ENCODE measurements at places on chromosomes 6 and 20.
A peak's percentile ranks its signal among the peaks of the same experiment; 100 is the strongest.

- DNase-seq, result no peak
These were observed 303.7 kb downstream of the UTRN start for GRCh38 chr6:144588697-144589325.

GRCh38 chr6:79694623-79695343, 63.7 kb downstream of the SH3BGRL2 start:
- no peak for DNase-seq

GRCh38 chr6:87540539-87540938, 49.2 kb downstream of the RARS2 start:
- DNase-seq, result no peak

- no peak for DNase-seq
These were observed 201.9 kb downstream of the PLCB4 start for GRCh38 chr20:9270831-9271230.

DNA sequence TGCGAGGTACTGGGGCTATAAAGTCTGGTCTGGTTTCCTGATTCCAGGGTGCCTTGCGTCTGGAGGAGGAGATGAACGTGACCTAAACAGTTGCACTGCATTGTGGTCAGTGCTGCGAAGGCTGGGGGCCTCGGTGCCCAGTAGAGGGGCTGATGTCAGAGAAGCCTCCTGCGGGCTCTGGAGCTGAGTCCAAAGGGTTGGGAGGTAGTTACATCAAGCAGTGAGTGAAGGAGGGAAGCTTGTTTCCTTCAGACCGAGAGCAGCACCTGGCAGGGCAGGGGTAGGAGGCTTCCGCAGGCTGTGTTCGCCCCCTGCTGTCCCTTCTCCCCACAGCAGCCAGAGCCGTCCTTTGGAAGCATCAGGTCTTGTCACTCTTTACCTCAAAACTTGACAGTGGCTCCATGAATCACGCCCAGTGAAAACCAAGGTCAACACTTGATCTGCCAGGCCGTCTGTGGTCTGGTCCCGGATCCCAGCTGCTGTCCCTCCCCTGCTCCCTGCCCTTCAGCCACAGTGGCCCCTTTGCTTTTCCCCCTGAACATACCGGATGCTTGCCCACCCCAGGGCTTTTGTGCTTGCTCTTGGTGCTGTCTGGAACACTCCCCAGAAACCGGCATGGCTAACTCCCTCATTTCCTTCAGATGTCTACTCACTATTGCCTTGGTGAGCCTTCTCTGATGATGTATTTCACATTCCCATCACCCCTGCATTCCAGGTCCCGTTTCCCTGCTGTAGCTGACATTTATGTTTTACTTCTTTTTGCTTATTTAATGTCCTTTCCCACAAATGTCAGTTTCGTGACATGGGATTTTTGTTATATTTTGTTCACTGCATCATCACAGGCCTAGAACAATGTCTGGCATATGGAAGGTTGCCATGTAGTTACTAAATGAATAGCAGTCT, 7.0 kb downstream of the DYNLRB1 start:
- no peak for DNase-seq

- peak; percentile 67 for DNase-seq
These were observed at the start of gene AAR2 for GRCh38 chr20:36235892-36236785. TSS of gene AAR2 (plus strand) at chr20:36236478. CDS start at chr20:36239869, 3,391 bp downstream.

DNA sequence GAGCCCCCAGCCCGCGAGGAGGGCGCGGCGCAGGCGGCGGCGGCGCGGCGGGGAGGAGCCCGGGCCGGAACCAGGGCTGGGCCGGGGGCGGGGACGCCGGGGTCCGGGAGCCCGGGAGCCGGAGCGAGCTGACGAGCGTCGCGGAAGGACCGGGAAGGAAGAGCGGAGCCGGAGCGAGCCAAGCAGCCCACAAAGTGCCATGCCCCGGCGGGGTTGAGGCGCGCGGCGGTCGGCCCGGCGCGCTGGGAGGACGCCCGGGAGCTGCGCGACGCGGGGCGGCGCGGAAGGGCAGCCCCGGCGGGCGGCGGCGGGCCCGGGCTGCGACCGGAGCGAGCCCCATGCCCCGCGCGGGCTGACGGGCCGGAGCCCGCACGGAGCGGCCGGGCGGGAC, 289 bp downstream of the FOXP4 start:
- peak; percentile 67 for DNase-seq

- DNase-seq, result no peak
These were observed 364.8 kb downstream of the KIF16B start for GRCh38 chr20:16208443-16208842.

DNA sequence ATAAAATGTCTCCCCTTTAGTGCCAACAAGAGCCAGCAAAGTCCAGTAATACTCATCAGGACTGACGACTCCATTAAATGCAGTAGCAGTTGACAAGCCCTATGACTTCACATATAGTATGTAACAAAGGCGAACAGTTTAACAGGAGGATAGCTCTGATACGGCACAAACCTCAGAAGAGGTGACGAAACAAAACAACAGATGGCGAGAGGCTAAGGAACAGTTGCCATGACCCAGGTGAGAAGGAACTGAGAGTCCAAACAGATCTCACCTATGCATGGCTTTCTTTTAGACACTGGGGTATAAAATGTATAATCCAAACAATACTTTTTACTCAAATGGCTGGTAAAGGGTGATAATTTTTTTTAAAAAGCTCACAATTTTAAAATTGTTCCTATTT, 37.1 kb downstream of the SYNE1 start:
- DNase-seq, result no peak

DNA sequence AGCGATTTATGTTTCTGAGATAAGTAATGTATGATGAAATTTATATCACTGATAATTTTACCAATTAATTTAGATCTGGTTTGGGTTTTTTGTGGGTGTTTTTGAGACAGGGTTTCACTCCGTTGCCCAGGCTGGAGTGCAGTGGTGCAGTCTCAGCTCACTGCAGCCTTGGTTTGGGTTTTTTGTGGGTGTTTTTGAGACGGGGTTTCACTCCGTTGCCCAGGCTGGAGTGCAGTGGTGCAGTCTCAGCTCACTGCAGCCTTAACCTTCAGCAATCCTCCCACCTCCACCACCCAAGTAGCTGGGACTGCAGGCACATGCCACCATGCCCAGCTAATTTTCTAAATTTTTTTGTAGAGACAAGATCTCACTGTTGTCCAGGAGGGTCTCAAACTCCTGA, 13.0 kb downstream of the MRS2 start:
- no peak for DNase-seq

DNA sequence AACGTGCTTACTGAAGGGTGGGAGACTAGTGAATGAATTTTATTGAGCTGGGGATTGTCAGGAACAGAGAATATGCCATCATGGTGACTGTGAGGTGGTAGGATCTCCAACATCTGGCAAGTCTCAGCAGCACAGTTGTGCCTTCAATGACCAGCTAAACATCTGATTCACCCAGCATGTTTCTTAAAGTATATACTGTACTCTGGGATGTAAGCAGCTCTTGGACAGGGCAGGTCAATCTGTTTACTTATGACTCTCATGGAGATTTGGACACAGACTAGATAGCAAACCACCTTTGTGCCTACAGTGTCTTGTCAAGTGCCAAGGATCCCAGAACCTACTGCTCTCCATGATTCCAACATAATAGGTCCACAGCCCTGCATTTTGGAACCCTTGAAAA, 801.0 kb upstream of the CITED2 start:
- no peak for DNase-seq

DNA sequence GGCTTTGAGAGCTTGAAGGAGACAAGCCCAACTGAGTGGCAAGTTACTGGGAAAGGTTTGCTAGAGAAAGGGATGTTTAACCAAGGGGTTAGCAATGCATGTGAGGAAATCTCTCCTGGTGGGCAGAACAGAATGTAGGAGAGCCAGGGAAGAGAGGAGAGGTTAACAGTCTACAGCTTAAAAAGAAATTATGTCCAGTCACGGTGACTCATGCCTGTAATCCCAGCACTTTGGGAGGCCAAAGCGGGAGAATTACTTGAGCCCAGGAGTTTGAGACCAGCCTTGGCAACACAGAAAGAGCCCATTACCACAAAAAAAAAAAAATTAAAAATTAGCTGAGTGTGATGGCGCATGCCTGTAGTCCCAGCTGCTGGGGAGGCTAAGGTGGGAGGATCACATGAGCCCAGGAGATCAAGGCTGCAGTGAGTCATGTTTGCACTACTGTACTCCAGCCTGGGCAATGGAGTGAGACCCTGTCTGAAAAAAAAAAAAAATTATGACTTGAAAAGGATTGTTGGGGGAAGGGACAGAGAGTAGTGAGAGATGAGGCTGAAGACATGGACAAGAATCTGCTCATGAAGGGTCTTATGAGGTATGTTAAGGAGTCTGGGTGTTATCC, 264.9 kb downstream of the TBC1D7 start:
- DNase-seq, result no peak

GRCh38 chr6:91669154-91669870, 1082.4 kb upstream of the MAP3K7 start:
- peak; percentile 74 for DNase-seq

DNA sequence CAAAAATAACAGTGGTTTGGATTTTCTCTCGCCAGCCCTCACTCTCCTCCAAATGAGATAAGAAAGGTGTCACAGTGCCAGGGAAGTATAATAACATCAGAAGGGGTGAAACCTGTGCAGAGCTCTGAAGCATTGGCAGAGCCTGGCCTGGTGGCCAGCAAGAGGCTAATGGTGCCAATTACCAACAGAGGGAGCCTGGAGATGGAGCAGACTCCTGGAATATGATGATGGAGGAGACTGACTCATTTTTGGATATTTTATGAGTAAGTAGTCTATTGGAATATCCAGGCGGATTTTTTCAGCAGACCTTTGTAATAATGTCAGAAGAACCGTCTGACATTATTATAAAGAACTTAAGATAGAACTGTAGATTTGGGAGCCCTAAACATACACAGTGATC, 442.6 kb upstream of the MARCKS start:
- peak; percentile 38 for DNase-seq

DNA sequence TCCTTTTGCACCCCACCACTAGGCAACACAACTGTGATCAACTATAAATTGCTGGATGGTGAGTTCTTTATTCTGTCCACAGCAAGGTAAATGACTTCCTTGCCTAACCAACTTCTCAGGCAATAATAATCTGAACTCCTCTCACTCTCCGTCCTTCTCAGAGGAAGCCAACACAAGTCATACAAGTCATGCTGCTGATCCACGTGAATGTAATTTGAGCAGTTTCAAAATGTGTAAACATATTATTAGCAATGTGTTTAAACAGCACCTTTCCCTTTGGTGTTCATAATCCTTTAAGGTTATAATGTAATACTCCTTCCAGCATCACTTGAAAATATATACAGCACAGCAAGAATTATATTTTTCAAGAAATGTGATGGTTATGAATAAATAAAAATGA, 127.9 kb downstream of the QRSL1 start:
- DNase-seq, result peak; percentile 51

DNA sequence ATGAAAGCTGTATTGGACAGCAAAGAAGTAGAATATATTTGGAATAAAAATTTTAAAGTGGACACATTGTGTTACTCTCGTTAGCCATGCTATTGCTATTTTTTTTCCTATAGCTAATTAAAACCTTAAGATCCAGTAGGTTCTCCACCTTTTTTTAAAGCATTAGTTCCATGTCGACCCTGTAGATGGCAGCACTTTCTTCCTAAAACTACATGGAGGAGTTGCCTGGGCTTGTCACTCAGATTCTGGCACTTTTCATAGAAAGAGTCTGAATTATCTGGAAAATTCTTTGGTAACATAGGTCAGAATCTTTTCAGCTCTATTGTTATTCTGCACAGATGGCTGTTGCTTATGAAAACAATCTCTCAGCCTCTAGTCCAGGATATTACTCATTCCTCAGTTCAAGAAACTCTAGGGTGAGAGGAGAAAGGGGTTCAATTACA, 42.0 kb upstream of the ESR1 start:
- peak; percentile 56 for DNase-seq

- no peak for DNase-seq
These were observed 2.7 kb upstream of the TRERF1 start for GRCh38 chr6:42454428-42454791.

GRCh38 chr6:69958978-69959377, 92.6 kb downstream of the COL19A1 start:
- no peak for DNase-seq

DNA sequence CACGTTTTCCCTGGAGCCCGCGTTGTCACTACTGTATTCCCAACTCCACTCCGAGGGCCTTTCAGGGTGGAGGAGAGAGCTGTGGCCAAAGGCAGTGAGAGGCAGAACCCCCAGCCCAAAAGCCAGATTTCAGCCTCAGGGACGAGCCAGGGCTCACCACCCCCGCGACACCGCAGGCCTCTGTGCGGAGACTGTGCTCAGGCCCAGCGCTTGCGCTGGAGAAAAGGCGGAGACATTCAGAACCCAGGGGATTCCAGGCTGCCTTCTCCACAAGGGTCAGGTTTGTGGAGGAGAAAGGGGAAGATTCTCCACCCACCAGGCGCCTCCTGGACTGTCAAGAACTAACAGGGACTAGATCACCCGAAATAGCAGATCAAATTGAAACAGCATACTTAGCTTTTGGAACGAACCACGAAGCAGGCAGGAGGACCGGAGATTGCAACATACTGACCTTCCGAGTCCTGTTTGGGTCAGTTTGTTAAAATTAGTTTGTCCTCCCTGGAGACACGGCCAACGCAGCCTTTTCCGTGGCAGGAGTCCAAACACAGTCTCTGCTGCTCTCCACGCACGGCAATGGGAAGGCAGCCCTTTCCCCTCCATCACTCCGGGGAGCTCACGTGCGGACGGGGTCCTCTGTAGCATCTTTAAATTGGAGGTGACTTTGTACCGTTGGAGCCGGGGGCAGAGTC, 14.4 kb downstream of the DLL1 start:
- no peak for DNase-seq

GRCh38 chr20:18743665-18744440, 69.7 kb upstream of the SCP2D1 start:
- DNase-seq, result no peak

DNA sequence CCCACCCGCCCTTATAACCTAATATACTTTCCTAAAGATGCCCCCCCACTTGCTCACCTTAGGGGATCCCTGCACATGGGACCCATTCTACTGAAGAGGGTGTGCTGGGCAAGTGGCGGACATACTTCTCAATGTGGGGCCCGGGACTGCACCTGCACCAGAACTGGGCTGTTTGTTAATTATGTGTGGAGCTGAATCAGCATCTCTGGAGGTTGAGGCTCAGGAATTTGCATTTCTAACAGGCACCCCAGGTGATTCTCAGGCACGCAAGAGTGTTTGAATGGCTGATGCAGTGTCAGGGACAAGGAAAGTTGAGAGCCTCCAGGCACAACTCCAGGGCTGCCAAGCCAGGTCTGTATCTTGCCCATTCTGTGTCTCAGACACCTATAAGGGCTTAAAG, 8.9 kb upstream of the PTPRT start:
- DNase-seq, result no peak

DNA sequence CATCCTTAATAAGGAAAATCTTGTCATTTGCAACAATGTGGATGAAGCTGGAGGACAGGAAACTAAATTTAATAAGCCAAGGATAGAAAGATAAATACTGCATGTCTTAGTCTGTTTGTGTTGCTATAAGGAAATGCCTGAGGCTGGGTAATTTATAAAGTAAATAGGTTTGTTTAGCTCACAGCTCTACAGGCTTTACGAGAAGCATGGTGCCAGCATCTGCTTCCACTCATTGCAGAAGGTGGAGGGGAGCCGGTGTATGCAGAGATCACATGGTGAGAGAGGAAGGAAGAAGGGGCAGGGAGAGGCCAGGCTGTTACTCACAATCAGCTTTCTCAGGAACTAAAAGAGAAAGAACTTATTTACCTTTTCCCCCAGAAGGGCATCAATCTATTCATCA, 118.9 kb upstream of the SMLR1 start:
- DNase-seq, result peak; percentile 16
